Smooth muscle cell of bladder (primary cell): ENCODE measurements at places on chromosomes 1 and 21. TPM values are rescaled to one million over a fixed set of nuclear protein-coding genes. Genes with fewer than 3 reads are reported as not detected.

The PTGS2 gene
- 30.7 and 53.3 TPM in 2 replicates for total RNA-seq

The ETV3L gene
- not detected in 2 replicates for total RNA-seq

The PPIAL4G gene
- under 0.01 TPM in 1 of 2 replicates, not detected in the other for total RNA-seq

The EXO1 gene
- 1.8 and 2.8 TPM in 2 replicates for total RNA-seq

The TMEM81 gene
- 1.1 and 2.5 TPM in 2 replicates for total RNA-seq

The SUMO3 gene
- 64.4 and 67.0 TPM in 2 replicates for total RNA-seq

The ACTA1 gene
- not detected in 2 replicates for total RNA-seq

The FCGR3A gene
- total RNA-seq: not detected in 2 replicates

The BMP8B gene
- not detected in 2 replicates for total RNA-seq

The RIMS3 gene
- total RNA-seq: 0.14 and 0.18 TPM in 2 replicates

The CCSAP gene
- total RNA-seq: 3.6 and 5.9 TPM in 2 replicates

The KRTAP19-3 gene
- not detected in 2 replicates for total RNA-seq

The SPATA46 gene
- not detected in 2 replicates for total RNA-seq

The OR2M5 gene
- total RNA-seq: not detected in 2 replicates

The HCRTR1 gene
- total RNA-seq: not detected in 2 replicates

The C1orf53 gene
- total RNA-seq: 2.0 and 5.1 TPM in 2 replicates

The GRHL3 gene
- not detected in 2 replicates for total RNA-seq

The IQGAP3 gene
- 2.3 and 2.5 TPM in 2 replicates for total RNA-seq

The SLC16A4 gene
- total RNA-seq: 91.4 and 414 TPM in 2 replicates

The TNFRSF9 gene
- total RNA-seq: 0.14 and 0.18 TPM in 2 replicates

The CSF3R gene
- 0.09 and 0.28 TPM in 2 replicates for total RNA-seq

The AGT gene
- total RNA-seq: 0.28 and 2.7 TPM in 2 replicates

The LCE3C gene
- total RNA-seq: not detected in 2 replicates

The NUP210L gene
- total RNA-seq: under 0.01 and 0.18 TPM in 2 replicates

The RAD54L gene
- 0.37 and 0.43 TPM in 2 replicates for total RNA-seq

The CLDN19 gene
- not detected in 2 replicates for total RNA-seq

The COL24A1 gene
- total RNA-seq: 0.43 and 0.65 TPM in 2 replicates

The GBP7 gene
- total RNA-seq: not detected in 2 replicates

The CRYAA gene
- total RNA-seq: not detected in 2 replicates

The OR10J1 gene
- not detected in 2 replicates for total RNA-seq

The SLC25A34 gene
- 0.14 and 0.37 TPM in 2 replicates for total RNA-seq

The GRIK1 gene
- total RNA-seq: not detected in 2 replicates

The FABP3 gene
- total RNA-seq: 58.3 and 116 TPM in 2 replicates

The EPHB2 gene
- 11.0 and 20.7 TPM in 2 replicates for total RNA-seq

The APOBEC4 gene
- total RNA-seq: not detected in 2 replicates

The CRYBG2 gene
- total RNA-seq: under 0.01 TPM in 1 of 2 replicates, not detected in the other

The RBP7 gene
- total RNA-seq: not detected in 2 replicates

The A3GALT2 gene
- not detected in 2 replicates for total RNA-seq

The REN gene
- total RNA-seq: 0.14 and 0.28 TPM in 2 replicates

The RXFP4 gene
- not detected in 2 replicates for total RNA-seq

The GPR52 gene
- 0.43 and 0.55 TPM in 2 replicates for total RNA-seq

The FAM72B gene
- total RNA-seq: 0.92 and 1.1 TPM in 2 replicates

The PAX7 gene
- total RNA-seq: not detected in 2 replicates

The CR2 gene
- not detected in 2 replicates for total RNA-seq

The MSH4 gene
- 0.14 and 0.46 TPM in 2 replicates for total RNA-seq

The SLC30A10 gene
- not detected in 2 replicates for total RNA-seq
